HCEC 1CT (cell line): ENCODE measurements at places on chromosomes 2 and 18.

DNA sequence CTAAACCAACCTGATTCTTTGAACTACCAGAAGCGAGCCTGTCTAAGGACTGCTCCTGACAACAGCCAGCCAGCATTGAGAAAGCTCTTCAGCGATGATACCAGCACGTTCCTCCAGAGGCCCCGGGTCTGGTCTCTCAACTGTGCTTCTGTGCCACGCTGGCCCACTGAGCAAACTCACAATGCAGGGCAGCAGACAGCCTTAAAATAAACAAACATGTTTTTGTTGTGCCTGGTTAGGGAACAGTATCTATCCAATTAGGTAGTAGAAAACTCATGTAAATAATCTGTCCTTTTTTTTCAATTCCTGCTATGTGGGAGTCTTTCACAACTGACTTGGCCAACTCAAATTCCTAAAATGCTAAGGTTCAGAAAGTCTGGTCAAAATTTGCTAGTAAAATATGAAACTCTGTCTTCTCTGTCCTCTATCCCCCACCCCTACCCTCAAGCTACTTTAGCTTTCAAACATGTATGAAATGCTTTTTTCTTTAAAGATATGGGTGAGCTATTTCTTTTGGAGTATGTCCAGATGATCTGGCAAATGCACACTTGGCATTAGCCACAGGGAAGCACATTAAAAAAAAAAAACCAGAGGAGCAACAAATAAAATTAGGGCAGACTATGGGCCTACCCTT is 21.4 kb upstream of the EML4 start:
- DNase-seq, result no peak

- DNase-seq, result peak; percentile 30
Measured at GRCh38 chr2:24970483-24971285, 1.1 kb downstream of the DNAJC27 start.

GRCh38 chr2:172106108-172106961 is 3.6 kb upstream of the DLX2 start:
- DNase-seq, result peak; percentile 47

DNA sequence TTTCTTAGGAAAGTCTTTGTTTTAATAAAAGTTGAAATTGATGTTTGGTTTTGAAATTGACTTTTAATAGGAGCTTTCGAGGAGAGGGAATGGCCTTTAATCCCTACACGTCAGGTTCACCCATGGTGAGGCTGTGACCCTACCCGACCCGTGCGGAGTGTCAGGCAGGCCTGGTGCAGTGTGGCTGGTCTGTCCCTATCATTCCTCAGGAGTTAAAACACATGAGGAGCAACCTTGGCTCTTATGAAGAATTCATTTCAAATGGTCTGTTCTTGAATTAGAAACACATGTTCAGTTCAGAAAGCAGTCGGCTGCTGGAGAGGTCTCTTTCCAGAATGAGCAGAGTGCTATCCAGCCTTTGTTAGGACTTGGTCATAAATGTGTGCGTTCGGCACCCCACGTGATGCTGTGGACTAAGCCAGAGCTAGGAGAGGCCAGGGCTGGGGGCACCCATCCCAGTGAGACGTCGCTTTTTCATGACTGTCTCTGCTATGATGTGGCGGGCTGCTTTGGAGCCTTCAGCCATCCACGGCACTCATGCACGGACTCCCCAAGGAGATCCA is 54.7 kb downstream of the EMILIN2 start:
- no peak for DNase-seq

GRCh38 chr2:202185156-202185555 is 53.2 kb downstream of the SUMO1 start:
- no peak for DNase-seq
